ENCODE measurements at places on chromosomes 5 and 9. TPM values are rescaled to one million over a fixed set of nuclear protein-coding genes. Genes with fewer than 3 reads are reported as not detected.
A peak's percentile ranks its signal among the peaks of the same experiment; 100 is the strongest.

CCNJL gene
- 0.72 TPM for total RNA-seq

LCN9 gene
- total RNA-seq: not detected

DNA sequence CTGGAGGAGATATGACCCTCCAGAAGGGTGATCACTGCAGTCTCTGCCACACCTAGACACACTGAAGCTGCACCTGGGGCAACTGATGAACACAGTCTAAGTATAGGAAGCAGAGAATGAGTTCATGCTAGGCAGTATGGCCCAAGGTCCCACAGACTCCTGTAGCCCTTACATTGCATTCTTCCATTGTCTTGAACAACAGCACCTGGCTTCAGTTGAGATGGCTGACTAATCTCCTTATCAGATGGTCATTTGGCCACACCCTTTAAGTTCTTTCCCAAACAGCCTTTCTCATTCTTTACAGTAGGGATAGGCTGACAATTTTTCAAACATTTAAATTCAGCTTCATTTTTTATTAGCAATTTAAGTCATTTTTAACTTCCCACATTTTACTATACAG lies 23.1 kb downstream of the CENPK start:
- no peak for DNase-seq

CARTPT gene
- not detected for total RNA-seq

TRPM3 gene
- 8.2 TPM for total RNA-seq

GALNT12 gene
- total RNA-seq: 11.1 TPM

DNA sequence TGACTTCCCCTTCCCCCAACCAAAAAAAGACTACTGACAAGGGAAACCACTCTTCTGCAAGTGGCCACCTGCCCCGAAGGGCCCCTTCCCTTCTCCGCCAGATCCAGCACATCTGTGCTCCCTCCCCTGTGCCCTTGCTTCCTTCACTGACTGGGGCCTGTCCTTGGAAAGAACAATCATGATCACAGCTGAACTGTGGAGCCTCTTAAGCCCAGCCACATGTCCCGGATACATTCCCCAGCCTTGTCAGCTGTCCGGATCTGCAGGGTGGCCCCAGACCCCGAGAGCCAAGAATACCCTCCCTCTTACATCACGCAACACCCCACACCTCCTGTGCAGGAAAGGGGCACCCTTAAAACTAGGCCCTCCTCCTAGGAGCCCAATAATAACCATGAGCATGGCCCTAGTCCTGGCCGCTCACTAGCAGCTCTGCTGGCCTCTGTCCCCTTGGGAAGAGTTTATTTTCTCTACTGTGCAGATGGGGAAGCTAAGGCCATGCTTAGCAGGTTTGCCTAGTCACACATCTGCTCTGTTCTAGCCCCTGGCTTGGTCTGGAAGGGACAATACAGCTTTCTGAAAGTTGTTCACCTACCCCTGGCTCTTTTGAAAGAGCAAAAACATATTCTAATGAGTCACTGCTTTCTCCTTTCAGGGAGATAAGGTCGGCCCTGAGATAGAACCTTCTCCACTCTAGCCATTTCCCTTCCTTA lies 3.8 kb downstream of the SPRY4 start:
- no peak for DNase-seq

FAM200C gene
- 14.7 TPM for total RNA-seq

DNA sequence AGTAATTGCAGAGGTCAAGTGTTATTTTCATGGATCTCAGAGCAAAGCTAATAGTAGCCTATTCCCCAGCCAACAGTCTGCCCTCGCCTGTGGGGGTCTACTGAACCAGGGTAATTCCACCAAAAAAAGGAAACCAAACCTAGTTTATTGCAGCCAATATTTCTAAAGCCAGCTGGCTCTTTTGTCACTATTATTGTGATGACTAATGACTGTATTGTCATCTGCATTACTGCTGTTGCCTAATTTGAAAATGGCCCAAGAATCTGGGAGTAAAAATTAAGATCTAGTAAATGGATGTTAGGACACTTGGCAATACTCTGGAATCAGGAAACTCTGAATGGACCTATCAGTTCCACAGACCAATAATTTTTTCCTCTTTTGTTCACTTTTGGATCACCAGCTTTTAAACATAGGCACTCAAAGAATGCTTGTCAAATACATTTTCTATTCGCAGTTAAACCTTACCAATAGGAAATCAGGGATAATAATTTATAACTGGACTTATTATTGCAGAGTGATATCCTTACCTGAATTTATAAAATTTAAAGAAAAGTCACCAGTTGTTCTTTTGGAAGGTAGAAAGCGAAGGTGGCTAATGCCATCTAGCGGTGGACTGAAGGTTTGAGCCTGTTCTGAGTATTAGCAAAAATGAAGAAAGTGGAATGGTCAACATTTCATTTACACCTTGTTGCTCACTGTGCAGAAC lies 69.2 kb downstream of the SYK start:
- peak; percentile 54 for DNase-seq

ZNF354C gene
- 15.9 TPM for total RNA-seq

SLC1A3 gene
- 22.9 TPM for total RNA-seq

- DNase-seq: no peak
Measured at GRCh38 chr5:1330146-1330846, 14.6 kb downstream of the CLPTM1L start.

DNA sequence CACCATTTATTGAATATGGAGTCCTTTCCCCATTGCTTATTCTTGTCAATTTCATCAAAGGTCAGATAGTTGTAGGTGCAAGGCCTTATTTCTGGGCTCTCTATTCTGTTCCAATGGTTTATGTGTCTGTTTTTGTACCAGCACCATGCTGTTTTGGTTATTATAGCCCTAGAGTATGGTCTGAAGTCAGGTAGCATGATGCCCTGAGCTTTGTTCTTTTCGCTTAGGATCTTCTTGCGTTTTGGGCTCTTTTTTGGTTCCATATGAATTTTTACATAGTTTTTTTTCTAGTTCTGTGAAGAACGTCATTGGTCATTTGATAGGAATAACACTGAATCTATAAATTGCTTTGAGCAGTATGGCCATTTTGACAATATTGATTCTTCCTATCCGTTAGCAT lies 40.2 kb upstream of the IFNE start:
- no peak for DNase-seq

GRCh38 chr5:1720396-1721110 lies 79.1 kb downstream of the MRPL36 start:
- no peak for DNase-seq

CAMLG gene
- 31.1 TPM for total RNA-seq

DNA sequence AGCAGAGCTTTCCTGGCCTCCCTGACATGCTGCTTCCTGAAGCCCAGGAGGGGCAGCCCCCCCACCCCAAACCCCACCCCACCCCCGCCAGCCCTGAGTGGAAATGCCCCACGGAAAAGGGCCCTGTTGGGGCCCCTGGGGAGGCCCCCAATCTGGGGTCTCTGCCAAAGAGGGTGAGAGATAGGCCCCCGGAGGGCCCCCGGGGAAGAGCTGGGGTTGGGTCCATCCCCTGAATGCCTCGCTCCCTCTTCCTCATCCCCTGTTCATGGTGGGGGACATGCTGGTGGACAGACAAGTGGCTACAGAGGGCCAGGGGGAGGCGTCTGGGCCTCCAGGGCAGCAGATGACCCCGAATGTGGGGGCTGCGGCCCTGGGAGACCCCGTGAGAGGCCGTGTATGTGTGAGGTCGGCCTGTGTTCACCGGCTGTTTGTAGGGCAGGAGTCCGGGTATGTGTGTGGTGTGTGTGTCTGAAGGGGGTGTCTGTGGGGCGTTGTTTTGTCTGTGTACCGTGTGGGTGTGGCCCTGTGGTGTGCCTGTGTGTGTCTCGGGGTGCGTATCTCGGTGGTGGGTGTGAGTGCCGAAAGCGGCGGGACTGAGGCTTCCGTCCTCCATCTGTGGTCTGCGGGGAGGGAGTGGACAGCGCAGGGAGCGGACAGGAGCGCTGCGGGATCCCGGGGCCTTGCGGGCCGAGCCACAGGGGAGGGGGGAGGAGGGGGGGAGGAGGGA lies 11.3 kb downstream of the C9orf50 start:
- peak; percentile 64 for DNase-seq

Data from umbilical cord (tissue), 2 donors.